ENCODE measurements at places on chromosomes 12 and 14.

- no peak for DNase-seq
Observed at GRCh38 chr12:1322821-1323220, 271.6 kb downstream of the FBXL14 start.

- DNase-seq, result no peak
Observed at GRCh38 chr12:131766382-131767107, 55.7 kb downstream of the SFSWAP start.

DNA sequence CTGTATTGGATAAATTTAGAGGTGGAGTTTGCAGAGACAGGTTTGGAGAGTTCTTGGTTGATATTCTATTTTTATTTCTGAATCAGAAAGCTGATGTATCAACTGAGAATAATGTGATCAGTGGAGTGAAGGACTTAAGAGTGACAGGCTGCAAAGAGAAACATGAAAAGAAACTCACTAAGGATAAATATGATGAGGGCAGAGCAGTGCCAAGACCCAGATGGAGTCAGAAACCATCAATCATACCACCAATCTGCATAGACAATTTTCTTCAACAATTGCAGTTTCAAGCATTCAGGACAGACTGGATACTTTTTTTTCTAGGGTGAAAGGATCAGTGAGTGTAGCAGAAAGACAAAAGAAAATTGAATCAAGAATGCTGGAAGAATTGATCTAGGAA, 226.7 kb upstream of the NAV3 start:
- DNase-seq, result no peak

DNA sequence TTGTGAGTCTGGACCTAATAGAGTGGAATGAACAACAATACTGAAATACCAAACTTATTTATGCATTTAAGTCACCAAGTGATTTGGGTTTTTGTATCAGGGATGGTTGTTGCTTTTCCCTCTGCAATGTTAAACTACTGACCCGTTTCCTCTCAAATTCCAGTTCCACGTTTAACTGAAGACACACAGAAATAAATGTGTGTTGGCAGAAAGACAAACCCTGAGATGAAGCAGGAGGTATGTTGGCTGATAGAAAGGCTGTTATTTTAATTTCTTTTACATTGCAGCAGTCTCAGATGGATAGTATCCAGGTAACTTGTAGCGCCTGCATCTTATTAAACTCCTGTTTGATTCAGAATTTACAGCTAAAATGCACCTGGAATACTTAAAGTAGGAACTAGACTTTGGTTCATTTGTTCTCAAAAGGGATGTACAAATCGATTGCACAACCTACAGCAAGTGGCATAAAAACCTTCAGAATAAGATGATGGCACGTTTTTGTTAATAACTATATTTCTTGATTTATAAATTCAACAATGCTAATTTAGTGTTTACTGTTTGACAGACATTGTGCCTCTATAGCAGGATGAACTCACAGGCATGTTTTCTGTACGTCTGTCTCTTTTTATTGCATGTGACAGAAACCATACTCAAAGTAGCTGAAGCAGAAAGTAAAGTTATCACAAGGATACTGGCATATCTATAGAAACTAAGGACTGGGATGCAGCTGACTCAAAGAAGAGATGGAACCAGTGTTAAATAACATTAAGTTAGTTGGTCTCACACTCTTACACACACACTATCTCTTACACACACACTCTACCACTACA, 405.7 kb downstream of the ZFP36L1 start:
- DNase-seq, result no peak

DNA sequence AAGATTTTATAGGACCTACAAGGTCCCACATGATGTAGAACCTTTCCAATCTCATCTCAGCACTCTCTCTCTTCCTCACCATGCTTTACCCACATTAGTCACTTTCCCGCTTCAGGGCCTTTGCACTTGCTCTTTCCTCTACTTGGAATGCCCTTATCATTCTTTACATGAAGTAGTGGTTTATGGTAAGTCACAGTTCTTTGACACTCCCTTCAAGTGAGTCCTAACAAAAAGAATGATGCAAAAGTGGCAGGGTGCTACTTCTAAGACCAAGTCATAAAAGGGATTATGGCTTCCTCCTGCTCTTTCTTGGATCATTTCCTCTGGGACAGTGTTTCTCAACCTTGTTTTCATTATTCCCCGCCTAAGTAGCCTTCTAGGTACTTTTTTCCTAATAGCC, 13.1 kb downstream of the TMBIM4 start:
- DNase-seq, result peak; percentile 74

DNA sequence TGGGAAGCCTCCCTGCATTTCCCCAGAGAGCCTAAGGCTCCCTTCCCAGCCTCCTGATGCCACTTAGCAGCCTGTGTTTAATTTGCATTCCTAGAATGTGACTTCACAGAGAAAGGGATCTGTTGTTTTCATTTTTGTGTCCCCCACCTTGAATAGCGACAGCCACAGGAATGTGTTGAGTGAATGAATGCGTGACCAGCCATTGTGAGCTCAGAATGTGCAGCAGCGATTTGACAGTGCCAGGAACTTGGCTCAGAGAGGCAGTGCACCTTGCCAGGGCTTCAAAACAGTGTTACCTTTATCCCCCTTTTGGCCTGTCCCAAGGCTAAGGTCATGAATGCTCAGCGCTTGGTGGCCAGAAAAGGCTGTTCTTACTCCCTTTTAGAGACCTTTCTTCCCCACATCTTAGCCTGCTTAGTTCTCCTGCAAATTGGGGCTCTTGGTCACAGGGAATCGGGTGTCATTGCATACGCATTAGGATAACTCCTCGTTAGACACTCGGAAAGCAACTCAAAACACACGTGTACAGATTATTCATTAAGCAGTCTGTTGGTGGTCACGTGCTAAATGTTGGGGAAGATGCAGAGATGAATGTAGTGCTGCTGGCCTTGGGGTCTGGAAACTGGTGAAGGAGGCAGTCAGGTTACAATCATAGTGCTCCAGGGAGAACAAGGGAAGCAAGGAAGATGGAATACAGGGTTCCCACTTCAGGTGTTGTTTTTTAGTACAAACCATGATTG, 9.8 kb downstream of the NTF3 start:
- no peak for DNase-seq

DNA sequence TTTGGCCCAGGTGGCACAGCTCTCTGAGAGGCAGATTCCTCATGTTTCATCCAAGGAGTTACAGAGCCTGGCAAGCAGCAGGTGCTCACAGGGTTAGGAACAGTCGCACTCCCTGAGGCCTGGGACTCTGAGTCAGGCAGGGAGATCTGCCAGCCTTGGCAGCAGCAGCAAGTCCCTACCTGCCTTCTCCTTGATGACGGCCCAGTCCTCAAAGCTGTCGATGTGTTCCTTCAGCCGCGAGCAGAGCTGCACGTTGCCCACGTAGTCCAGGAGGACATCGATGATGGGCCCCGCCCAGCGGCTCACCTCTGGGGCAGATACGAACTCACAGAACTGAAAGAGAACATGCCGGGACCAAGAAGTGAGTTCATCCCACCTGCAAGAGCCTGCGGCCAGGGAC, 10.4 kb downstream of the FAM181A start:
- no peak for DNase-seq

DNA sequence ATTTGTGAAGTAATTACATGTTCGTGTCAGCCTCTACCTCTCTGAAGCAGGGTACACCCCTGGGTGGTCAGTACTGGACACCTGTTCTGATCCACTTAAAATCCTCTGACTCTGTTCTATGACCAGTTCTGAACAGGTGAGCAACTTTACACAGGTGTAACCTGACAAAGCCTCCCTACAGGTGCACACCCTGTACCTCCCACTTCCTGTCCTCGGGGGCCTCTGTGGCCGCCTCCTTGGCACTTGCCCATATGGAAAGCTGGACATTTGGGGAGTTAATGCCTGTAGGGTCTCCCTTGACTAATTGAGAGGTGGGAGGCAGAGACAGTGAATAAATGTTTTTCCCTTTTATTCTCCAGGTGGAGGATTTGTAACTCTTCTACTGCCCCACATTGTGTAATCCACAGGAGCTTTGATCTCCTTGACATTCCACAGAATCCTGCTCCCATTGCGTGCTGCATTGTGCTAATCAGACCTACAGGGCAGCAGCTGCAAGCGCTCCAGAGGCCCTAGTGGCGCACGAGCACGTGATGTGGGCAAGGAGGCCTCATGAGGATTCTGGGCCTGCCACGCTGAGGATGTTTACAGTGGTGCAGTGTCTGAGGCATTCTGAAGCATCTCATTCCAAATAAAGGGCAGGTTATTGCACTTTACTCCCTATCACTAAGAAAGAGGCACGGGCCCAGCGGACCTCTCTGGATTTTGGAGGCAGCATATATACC, 45.8 kb upstream of the BATF start:
- DNase-seq, result peak; percentile 23

DNA sequence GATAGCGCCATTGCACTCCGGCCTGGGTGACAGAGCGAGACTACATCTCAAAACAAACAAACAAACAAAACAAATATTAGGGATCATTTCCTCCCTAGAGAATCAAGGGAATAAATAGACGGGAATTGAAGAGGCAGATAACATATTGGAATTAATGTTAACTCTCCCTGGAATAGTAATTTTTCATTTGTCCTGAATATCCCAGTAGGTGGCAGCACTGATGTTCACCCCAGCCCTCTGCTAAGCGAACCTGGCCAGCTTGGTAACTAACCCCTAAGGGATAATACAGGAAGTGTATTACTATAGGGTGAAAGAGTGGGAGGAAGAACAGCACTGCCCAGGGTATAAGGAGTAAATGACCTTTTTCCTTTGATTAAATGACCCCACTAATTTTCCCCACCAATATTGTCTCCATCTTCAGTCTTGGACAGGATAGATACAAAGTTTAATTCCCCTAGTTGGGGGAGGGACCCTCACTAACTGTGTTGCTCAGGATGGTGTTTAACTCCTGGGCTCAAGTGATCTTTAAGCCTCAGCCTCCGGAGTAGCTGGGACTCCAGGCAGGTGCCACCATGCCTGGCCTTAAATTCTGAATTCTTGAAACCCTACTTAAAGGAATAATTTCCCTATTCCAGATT, 40.5 kb downstream of the SLC2A14 start:
- DNase-seq, result peak; percentile 68

- DNase-seq, result peak; percentile 3
Observed at GRCh38 chr12:27899151-27899661, 73.3 kb downstream of the PTHLH start.

- DNase-seq, result peak; percentile 14
Observed at GRCh38 chr14:55530464-55530863, 49.5 kb upstream of the KTN1 start.

GRCh38 chr12:57579677-57580465, 11.1 kb upstream of the PIP4K2C start:
- DNase-seq, result no peak

DNA sequence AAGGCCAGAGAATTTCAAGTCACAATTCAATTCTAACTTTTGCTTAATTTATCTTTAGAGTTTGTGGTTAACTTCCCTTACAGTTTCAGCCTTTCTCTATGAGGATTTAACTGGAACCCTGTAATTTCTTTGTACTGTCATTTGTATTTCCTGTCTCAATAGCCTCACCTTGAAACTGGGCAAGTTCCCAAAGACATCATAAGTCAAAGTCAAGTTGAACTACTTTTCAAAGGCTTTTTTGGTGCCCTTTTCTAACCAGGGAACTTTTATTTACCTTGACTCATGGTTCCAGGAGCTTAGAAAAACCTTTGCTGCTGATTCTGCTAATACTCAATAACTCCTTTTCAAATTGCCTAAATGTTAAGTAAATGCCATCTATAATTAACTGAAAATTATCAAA, 200.8 kb upstream of the KRR1 start:
- no peak for DNase-seq

DNA sequence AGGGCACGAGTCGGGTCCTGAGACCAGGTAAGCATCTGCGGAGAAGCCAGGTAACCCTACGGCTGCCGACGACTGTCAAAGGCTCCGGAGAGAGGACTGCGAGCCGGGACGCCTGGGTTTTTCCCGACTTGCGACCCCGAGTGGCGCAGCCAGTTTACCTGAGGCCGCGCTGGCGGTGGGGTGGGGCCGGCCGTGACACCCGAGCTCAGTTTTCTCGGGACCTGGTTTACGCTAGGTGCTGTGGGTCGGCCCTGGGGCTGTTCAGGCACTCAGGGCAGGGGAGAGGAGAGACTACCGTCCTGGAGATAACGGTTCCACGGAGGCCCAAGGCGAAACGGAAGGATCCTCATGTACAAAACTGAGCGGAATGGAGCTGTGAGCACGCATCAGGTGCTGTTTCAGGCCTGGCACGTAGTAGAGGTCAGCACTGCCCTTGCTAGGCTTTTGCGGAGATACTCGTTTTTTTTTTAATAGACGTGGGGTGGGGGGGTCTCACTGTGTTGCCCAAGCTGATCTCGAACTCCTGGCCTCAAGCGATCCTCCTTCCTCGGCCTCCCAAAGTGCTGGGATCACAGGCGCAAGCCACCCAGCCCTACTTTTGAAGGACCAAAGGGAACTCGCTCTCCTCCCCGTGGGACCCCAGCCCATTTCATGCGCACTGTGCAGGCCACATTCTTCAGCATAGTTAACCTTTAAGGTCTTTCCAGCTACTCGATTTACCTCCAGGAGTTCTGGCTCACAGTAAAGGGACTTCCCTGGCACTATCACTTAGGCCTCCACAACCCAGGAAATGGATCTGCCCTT, 471 bp downstream of the MTRFR start:
- DNase-seq, result no peak

DNA sequence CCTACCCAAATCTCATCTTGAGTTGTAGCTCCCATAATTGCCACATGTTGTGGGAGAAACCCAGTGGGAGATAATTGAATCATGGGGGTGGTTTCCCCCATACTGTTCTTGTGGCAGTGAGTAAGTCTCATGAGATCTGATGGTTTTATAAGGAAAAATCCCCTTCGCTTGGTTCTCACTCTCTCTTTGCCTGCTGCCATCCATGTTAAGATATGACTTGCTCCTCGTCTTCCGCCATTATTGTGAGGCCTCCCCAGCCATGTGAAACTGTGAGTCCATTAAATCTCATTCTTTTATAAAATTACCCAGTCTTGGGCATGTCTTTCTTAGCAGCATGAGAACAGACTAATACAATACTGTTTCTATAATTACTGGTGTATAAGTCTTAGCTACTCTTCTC, 6.5 kb upstream of the BCAT1 start:
- DNase-seq, result no peak

DNA sequence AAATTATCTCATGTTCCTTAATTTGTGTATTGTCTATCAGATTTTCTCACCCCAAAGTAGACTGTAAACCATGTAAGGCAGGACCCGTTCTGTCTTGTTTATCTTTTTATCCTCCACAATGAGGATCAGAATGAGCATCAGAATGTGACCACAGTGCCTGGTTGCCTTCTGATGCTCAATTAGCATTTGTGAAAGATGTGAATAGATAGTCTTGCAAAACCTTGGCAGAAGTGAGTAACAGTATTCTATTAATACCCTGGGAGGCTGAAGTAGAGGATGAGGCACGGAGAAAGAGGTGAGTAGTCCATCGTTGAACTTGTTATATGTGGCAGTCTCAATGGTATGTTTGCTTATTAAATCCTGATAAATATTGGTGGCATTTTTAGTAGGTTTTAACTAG, 781.4 kb downstream of the NRXN3 start:
- DNase-seq, result no peak

- DNase-seq, result no peak
Observed at GRCh38 chr12:89236237-89236636, 116.1 kb downstream of the DUSP6 start.

GRCh38 chr12:45216983-45217485, 1.1 kb downstream of the ANO6 start:
- DNase-seq, result no peak

GRCh38 chr14:94936401-94936892, 166.5 kb upstream of the GSC start:
- DNase-seq, result no peak
